ENCODE measurements at places on chromosomes 1 and 21.

- no peak for DNase-seq
These were observed 44.8 kb upstream of the PWP2 start for GRCh38 chr21:44062380-44062779.

- DNase-seq, result no peak
These were observed 17.1 kb upstream of the KCND3 start for GRCh38 chr1:112006416-112007025.

GRCh38 chr1:30110846-30111245 lies 612.5 kb downstream of the MATN1 start:
- DNase-seq, result peak; percentile 26

DNA sequence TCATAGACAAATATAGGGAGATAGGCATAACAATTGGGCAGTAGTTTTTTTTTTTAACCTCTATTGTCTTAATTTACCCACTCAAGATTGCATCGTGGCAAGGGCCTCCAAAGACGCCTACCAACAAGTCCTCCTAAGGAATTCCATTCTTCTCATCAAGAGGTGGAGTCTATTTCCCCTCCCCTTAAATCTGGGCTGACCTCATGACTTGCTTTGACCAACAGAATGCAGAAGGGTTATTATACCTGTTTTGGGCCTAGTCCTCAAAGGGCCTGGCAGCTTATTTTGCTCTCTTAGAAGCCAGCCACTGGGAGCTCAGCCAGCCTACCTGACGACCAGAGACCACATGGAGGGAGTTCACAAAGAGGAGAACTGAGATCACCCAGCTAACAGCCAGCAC lies 92.3 kb downstream of the COQ8A start:
- DNase-seq, result no peak

GRCh38 chr1:93537924-93538323 lies 90.0 kb downstream of the FNBP1L start:
- DNase-seq, result no peak

DNA sequence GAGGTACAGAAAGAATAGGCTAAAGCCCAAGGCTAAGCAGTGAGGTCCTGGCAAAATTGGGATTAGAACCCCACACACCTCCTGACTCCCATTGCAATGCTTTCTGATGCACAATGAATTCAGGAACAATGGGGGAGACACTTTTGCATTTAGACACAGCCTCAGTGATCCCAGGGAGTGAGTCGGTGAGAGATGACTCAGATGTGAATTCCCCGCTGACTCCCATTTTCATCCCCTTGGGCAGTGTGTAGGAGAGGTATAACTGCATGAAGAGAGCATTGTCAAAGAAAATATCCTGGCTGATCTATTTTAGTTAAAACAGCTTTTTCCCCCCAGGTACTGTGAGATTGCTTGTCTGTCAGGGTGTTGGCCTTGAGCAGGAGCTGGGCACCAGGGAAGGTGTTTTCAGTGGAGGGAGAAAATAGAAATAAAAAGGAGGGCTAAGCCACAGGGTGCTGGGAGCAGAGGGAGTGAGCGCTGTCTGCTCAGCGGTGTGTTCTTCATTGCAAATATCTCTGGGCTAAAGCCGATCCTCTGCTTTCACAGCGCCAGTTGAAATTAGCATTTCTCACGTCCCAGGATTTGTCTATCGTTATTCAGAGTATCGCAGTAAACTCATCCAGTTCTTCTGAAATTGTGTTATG lies 247.7 kb upstream of the PTBP2 start:
- no peak for DNase-seq

DNA sequence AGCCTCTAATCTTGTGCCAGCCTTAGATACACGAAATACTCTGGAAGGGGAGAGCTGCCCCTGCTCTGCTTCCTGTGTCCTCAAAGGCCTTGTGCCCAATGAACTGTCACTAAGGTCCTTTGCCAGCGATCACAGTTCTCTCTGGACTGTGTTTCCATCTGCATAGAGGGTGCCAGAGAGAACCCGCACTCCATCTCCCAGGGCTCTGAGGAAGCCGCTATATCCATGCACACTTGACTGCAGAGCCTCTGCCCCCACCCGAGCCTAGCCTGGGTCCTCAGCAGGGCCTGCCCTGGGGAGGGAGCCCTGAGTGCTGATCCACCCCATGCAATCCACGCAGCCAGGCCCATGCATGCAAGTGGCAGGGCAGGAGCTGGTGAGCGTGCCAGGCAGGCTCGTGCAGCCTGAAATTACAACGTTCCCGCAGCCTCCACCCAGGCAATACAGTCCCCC lies 30.6 kb upstream of the KIF21B start:
- no peak for DNase-seq

DNA sequence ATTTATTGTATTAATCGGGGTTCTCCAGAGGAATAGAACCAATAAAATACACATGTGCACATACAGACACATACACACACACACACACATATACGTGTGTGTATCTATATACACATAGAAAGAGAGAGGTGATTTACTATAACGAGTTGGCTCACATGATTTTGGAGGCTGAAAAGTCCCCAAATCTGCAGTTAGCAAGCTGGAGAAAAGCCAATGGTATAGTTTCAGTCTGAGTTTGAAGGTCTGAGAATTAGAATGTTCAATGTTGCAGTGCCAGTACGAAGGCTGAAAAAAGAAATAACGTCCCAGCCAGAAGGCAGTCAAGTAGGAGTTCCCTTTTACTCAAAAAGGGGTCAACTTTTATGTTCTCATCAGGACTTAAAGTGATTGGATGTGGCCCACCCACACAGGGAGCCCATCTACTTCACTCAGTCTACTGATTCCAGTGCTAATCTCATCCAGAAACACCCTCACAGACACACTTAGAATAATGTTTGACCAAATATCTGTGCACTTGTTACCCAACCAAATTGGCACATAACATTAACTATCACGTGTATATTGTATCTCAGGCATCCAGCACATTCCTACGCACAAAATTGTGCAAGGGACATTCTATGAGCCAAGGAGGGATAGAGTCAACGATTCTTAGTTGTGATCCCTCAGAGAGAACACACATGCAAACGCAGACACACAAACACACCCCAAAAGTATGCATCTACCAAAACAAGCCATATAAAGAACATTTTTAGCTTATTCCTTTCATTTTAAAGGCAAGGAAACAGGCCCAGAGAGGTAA lies 195.5 kb upstream of the DUSP10 start:
- DNase-seq, result no peak

DNA sequence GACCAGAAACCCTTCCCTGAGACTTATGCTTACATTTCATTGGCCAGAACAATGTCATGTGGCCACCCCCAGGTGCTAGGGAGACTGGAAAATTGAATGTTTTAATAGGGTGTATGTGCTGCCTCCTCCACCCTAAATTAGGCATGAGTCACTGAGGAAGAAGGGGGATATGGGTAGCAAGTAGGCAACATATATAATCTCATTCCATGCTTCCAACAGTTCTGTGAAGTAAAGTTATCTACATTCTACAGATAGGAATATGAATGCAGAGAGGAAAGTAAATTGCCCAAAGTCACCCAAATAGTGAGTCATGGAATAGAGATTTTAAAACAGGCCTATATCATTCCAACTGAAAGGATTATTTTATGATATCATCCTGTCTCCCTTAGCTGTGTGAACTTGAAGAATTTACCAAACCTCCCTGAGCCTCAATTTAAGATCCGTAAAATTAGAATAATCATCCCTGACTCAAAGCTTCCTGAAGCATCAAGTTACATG lies 168.6 kb upstream of the FGGY start:
- no peak for DNase-seq

GRCh38 chr1:23062271-23062670 lies 43.0 kb downstream of the KDM1A start:
- DNase-seq, result no peak

GRCh38 chr1:183702087-183702812 lies 49.1 kb upstream of the APOBEC4 start:
- no peak for DNase-seq

DNA sequence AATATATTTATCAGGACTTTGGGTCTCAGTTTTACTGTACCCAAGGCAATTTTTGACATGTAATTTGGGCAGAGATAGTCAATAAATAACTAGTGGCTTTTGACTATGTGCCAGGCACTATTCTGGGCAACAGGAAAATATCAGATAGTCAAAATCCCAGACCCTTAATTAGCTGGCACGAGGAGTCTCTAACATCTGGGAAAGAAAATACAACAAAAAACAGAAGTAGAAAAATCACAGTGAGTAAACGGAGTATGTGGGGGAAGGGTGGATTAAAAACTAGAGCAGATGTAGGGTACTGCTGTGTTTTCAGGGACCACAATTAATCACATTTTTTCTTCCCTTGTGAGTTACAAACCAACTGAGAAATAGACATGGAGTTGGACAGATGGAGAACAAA lies 217.8 kb downstream of the NCAM2 start:
- peak; percentile 87 for DNase-seq

- no peak for DNase-seq
These were observed 176.4 kb downstream of the MIS18A start for GRCh38 chr21:32102426-32102825.

DNA sequence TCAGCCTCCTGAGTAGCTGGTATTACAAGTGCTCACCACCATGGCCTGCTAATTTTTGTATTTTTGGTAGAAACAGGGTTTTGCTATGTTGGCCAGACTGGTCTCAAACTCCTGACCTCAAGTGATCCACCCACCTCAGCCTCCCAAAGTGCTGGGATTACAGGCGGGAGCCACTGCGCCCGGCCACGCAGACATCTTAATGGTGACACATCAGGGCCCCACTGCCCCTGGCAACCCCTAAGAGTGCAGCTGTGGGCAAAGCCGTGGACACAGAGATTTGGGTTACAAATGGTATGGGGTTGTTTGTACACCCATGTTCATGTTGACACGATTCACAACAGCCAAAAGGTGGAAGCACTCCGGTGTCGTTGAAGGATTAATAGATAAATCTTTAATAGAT lies 29.8 kb downstream of the IFNGR2 start:
- DNase-seq, result no peak

- no peak for DNase-seq
These were observed 51.1 kb upstream of the NTPCR start for GRCh38 chr1:232899268-232899667.

GRCh38 chr1:212450331-212450881 lies 17.7 kb downstream of the NENF start:
- no peak for DNase-seq

DNA sequence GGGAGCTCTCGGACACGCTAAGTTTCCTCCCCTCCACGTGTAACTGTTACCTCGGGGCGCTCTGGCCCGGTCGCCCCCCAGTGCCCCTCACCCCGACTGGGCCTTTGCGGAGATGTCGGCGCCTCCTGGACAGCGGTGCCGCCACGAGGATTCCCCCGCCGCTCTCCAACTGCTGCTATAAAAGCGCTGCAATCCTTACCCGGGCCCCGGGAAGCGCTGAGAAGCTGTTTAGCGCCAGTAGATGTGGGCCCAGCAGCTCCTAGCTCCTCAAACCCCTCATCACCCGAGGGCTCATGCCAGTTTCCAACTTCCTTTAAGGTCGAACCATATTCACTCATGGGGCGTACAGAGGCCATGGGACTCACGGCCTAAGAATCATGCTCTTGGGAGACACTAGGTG lies 361 bp upstream of the LMX1A start:
- DNase-seq, result no peak

DNA sequence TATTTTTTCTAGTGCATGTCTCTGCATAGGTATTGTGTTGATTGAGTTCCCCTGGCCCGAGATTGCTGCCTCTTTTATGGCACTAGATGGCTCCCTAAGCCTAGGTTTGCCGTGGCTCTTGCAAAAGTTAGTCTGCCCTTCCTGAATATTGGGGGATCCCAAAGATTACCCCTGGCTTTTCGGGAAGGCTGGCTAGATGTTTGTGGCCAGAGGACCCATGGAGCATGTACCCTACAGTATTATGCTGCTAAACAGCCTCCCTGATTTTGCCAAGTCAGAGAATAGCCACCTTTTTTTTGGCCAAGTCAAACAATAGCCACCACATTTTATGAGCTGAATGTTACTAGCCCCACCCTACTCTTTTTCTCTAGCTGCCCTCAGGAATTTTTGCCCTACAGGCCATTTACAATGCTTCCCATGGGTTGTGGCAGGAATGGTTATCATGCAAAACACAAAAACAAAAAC lies 343.2 kb downstream of the OLFM3 start:
- DNase-seq, result peak; percentile 34

- DNase-seq, result no peak
These were observed 28.8 kb upstream of the PDPN start for GRCh38 chr1:13554798-13555197.

DNA sequence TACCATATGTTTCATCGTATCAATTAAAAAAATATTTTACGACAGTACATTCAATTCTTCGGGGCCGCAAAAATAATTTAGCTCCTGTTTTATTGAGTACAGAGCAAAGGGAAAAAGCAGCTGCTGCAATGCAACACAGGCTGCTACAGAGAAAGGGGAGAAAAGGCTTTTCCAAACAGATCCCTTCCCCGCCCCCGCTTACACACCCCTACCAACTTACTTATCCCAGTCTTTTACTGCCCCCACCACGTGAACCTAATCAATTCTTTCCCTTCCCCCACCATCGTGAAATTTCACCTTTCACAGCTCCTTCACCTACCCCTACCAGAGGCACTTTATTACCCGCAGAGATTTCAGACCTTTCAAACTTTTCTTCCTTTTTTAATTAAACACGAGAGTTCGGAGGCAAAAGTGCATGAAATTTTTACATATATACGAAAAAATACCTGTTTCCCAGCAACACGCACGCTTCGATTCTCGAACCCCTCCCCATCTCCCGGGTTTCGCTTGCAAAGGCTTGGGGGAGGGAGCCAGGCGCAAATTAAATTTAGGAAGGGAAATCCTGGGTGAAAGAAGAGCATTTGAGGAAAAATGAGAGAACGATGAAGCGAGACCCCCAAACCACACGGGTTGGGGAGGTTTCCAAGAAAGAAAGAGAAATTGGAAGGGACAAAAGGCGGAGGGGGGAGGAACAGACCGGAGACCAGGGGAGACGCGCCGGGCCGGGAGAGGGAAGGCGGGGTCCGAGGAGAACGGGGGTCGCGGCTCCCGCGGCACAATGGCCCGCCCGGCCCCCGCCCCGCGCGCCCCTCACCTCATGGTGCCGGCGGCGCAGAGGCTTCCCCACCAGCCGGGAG lies 823 bp downstream of the ENAH start:
- DNase-seq, result peak; percentile 87

- DNase-seq, result no peak
These were observed 18.9 kb upstream of the IL20 start for GRCh38 chr1:206846487-206846886.

DNA sequence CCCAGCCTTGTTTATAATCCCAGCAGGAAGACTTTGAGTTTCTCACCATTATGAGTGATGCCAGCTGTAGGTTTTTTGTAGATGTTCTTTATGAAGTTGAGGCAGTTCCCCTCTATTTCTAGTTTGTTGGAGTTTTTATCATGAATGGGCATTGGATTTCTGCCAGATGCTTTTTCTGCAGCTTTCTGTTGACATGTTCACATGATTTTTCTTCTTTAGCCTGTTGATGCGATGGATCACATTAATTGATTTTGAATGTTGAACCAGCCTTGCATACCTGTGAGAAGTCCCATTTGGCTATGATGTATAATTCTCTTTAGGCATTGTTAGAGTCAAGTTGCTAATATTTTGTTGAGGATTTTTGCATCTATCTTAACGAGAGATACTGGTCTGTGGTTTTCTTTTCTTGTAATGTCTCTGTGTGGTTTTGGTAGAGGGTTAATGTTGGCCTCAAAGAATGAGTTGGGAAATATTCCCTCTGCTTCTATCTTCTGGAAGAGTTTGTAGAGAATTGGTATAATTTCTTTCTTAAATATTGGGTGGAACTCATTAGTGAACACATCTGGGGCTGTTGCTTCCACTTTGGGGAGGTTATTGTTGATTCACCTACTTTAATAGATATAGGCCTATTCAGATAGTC lies 33.2 kb downstream of the ZBTB40 start:
- DNase-seq, result no peak

GRCh38 chr1:159996653-159997052 lies 35.1 kb downstream of the PIGM start:
- DNase-seq, result no peak
